ENCODE measurements at places on chromosomes 5 and 9. TPM values are rescaled to one million over a fixed set of nuclear protein-coding genes. Genes with fewer than 3 reads are reported as not detected.

DNA sequence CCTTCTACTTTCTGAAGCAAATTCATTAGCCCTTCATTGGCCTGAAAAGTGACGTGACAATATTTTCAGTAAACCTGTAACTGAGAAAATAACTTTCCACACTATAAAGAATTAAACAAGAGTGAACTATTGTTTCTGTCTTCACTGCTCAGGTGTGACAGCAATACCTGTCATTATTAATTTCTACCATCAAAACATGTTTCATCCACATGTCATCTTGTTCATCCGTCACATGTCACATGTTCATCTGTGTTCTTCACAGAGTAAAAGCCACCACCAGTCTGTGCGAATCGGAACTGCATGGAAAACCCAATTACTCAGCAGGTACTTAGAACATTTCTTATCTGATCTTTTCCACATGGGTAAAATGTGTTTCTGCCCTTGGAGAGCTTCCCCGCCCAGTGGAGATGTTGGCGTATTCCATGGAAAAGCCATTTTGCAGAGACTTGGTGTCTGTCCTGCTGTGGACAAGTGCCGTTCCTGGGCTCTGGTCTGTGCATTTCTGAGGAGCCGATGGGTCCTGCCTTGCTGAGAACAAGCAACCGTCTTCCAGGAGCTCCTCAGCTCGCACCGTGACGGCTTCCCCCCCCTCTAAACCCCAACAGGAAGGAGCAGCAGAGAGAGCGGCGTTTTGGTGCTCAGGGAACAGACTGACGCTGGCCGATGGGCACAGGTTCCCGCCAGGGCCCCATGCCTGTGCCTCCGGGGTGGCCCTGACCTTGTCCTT lies 10.6 kb upstream of the EXOC3 start:
- DNase-seq = no peak

ROR2 gene
- total RNA-seq = 3.0 TPM

FREM1 gene
- 8.3 TPM for total RNA-seq

- no peak for DNase-seq
Observed at GRCh38 chr9:94779031-94779430, 52.5 kb downstream of the AOPEP start.

PHYHD1 gene
- total RNA-seq = 38.7 TPM

DNA sequence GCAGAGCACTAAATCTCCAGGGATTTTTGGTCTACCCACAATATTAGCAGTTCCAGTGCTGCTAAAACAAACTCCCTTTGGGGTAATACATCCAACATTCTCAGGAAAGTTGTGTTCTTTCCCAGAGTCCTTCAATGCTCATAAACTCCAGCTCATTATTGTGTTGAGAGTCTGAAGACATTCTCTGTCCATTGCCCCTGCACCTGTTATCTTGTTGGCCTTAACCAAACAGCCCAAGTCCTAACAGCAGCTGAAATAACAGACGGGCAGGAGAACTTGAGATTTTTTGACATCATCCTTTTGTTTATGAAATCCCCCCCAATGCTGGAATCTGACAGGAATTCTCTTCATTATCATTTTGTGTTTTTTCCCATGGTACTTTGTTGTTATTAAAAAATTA lies 110.8 kb downstream of the PAPPA start:
- no peak for DNase-seq

HIGD2A gene
- total RNA-seq = 58.8 TPM

DNA sequence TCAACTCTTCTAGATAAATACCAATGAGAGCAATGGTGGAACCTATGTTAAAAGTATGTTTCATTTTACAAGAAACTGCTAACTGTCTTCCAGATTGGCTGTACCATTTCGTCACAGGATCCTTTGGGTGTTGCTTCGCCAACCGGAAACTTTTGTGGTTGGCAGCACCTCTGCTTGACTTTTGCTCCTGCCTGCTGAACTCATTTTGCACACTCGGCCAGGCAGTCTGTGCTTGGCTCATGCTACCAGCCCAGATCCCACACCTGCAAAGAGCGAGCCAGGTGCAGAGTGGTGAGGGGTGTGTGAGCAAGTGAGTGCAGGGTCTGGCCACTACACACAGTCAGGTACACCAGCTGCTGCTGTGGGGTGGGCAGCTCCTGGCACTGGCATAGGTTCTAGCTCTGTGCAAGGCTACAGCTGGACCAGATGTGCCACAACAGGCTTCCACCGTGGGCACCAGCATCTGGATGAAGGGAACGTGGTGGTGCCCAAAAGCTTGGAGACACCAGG lies 422.3 kb downstream of the PRR16 start:
- no peak for DNase-seq

DNA sequence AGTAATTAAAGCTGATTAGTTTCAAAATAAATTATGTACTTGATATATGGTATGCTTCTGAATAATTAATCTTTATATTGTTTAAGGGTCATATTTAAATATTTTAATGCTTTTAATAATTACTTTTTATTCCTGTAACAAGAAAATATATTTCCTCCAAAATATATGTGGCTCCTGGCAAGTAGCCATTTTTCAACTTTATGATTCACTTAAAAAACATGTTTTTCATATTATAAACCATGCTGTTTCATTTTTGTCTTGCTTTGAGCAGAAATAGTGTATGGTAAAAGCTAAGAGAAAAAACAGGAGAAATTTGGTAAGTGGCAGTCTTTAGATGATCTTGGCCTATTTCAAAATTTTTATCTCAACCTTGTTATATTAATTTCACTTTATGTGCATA lies 14.6 kb downstream of the SPATA9 start:
- no peak for DNase-seq

DNA sequence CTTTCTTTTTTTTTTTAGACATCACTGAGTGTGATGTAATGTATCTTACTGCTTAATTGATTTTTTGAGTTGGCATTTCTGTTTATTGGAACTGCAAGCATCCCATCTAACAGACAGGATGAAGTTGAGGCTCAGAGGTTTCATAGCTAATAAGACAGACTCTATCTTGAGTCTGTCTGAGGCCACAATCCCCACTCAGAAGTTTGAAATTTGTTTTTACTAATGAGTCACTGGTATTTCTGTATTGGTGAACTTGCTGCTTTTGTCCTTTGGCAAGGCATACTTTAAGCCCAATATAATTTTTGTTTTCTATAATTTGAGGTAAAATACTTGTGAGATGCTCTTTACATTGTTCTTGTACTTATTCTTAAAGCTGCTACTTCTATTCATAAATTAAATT lies 491.2 kb downstream of the PSAT1 start:
- DNase-seq = no peak

DNA sequence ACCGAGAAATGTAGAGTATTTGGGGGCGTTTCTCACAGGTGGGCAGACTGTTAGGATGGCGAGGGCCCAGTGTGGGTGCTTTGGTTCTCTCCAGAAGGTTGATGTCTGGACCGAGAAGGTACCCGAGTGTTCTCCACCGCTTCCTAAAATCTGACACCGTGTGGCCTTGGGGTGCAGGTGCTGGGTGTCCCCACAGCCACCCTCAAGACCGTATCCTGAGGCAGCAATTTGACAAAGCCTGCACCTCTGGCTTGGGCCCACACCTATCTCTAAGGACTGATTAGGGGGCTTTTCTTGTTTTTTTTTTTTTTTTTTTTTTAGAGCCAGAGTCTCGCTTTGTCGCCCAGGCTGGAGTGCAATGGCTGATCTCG lies 1.3 kb downstream of the PPP1R26 start:
- DNase-seq = no peak

DNA sequence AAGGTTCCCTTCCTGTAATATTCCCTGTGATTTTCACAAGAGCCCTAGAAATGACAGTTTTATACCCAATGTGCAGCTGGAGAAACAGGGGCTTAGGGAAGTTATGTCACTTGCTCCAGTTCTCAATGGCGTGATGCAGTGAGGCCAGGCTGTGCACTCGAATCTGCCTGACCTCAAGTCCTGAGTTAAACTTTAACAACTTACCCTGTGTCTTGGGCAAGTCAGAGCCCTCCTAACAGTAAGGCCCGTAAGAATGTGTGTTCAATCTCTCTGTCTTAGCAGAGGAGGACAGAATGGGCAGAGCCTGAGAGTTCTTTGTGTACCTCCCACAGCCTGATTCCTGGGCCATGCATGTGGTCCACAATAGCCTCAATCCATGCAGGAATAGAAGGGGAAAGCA lies 181.1 kb downstream of the TRIM32 start:
- no peak for DNase-seq

- no peak for DNase-seq
Observed at GRCh38 chr5:141559461-141559860, 59.3 kb downstream of the DIAPH1 start.
